Cerebellar nuclear complex (tissue), 1 donor: ENCODE measurements at places on chromosomes 1 and 21.

DNA sequence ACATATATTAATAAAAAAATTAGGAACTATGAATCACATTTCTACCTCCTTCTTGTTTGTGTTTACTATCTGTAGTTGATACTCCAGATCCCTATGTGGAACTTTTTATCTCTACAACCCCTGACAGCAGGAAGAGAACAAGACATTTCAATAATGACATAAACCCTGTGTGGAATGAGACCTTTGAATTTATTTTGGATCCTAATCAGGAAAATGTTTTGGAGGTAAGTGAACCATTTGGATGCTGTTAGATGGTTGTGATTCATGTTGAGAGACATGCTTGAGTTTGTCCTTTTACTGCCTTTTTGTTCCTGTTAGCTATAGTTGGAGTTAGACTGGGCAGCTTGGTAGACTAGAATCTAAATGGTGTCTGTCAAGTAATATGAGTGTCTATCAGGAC, 64.2 kb downstream of the PLA2G4A start:
- DNase-seq: no peak

DNA sequence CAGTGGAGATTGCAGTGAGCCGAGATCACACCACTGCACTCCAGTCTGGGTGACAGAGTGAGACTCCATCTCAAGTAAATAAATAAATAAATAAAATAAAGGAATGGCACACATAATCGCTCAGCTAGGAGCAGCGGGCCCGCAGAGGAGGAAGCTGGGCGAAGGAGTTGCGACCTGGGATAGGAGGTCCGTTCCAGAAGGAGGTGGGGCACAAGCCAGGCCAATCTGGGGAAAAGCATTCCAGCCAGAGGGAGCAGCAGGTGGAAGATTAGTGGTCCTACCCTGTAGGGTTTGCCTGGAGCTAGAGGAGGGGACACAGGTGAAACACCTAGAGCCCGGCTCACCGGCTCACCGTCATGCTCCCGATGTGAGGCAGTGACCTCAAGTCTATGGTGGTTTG, 40.3 kb upstream of the CASZ1 start:
- DNase-seq: no peak

DNA sequence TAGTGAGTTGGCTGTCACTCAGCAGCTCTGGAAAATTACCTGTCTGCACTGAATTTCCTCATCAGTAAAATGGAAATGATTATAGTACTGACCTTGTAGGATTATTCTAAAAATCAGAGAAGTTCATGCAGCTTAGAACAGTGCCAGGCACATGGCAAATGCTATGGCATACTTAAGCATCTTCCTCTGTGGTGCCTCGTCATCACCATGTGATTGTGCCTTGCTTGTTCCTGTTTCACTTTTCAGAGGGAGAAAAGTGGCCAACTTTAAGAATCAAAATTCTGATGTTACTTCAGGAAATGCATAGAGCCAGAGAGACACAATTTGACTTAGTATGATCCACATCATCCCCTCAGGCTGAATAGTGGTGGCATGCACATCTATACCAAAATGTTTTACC, 203.6 kb downstream of the ROR1 start:
- no peak for DNase-seq

DNA sequence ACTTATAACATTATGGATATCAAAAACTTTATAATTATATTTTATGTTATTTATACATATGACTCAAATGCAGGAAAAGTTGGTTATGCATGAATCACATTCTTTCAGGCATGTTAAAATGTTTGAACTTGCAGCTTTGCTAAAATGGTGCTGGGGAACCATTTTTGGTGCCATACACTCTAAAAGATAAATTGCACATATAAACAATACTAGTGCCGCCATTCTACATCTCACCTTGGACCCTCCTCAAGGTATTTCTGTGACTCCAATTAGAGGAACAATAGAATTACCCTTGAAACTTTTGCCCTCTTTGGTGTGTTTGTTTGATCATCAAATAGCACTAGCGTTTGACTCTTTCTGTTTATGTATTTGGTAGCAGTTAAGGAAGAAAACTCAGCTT, 997 bp downstream of the PRKACB start:
- DNase-seq: no peak

GRCh38 chr1:219149009-219149577, 24.6 kb upstream of the LYPLAL1 start:
- no peak for DNase-seq

GRCh38 chr1:19369396-19370090, 57.4 kb downstream of the SLC66A1 start:
- no peak for DNase-seq
